Stimulated activated CD8-positive, alpha-beta memory T cell treated with anti-CD3 and anti-CD28 coated beads, Interleukin-15, amount 100 ng/mL, for 1 hour (primary cell): ENCODE measurements at places on chromosomes 2 and 18.

DNA sequence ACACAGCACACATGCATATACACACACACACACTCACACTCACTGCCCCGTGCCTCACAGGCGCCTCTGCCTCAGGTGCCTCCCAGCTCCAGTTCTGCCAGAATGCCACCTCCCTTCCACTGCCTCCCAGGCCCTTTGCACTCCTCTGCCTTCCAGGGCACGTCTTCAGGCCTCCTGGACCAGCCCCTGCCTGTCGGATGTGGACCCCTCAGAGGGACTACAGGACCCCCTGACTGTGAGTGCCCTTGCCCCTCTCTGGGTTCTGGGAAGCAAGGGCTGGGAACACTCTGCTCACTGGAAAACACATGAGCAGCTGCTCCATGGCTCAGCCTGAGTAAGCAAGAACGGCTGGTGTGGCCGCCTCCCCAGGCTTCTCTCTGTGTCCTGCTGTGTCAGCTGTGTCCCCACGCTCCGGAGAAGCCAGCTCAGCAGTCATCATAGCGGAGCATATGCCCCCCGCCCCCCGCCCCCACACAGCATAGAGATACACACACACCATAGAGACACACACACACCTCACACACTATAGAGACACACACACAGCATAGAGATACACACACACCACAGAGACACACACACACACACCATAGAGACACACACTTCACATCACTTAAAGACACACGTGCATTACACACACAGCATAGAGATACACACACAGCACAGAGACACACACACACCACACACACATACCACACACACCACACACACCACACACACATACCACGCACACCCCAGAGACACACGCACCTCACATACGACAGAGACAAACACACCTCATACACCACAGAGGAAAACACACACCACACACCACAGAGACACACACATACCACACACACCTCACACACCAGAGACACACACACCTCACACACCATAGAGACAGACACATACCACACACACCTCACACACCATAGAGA, 271.3 kb downstream of the CYRIA start:
- DNase-seq, result no peak

GRCh38 chr18:3012136-3013023, 564 bp downstream of the LPIN2 start:
- DNase-seq, result peak; percentile 5

GRCh38 chr2:234258562-234259141, 208.2 kb downstream of the SPP2 start:
- DNase-seq, result no peak

DNA sequence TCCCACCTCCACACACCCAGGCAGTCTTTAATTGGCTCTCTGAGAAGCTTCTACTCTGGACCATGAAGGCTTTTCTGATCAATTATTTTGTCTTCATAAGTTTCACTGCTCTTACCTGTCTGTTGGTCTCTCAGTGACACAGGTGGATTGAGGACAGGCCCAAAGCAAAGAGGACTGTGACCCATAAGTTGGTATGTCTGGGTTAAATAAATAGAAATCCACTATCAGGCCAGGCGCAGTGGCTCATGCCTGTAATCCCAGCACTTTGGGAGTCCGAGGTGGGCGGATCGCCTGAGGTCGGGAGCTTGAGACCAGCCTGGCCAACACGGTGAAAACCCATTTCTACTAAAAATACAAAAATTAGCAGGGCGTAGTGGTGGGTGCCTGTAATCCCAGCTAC, 2.7 kb upstream of the SLC16A14 start:
- no peak for DNase-seq

DNA sequence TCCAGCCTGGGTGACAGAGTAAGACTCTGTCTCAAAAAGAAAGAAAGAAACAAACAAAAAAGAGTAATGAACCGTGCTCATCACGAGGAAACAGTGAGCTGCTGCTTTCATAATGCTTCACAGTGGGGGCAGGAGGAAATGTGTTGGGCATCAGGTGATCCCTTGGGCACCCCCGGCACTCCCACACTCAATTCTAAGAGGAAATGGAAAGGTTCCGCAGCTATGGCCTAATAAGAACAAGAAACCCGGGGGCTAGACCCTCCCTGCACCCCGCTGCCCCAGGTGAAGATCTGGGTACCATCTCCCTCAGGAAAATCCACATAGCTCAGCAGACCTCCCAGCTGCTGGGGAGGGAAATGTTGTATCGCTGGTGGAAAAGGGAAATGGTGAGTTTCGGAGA, 118.9 kb downstream of the LPIN1 start:
- DNase-seq, result no peak

GRCh38 chr18:61957801-61958516, 65.2 kb upstream of the RNF152 start:
- DNase-seq, result no peak

- DNase-seq, result no peak
Observed at GRCh38 chr2:67050622-67051021, 346.5 kb upstream of the ETAA1 start.

- DNase-seq, result peak; percentile 41
Observed at GRCh38 chr18:74597034-74597661, 522 bp upstream of the ZNF407 start.

DNA sequence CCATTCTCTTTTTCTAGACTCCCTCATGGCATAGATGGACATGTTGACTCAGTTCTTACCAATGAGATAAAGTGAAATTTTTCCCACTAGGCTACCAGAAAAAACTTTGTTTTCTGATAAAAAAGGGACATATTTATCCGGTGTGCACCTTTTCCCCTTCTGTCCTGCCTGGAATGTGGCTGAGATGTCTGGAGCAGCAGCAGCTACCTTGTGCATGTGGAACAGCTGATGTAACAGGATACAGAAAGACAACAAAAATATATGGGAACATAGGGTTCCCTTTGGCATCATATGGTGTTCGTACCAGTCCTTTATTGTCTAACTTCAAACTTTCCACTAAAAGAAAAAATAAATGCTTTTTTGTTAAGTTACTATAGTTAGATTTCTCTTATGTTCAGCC, 460.2 kb upstream of the HS6ST1 start:
- DNase-seq, result no peak

- no peak for DNase-seq
Observed at GRCh38 chr2:222203041-222203440, 95.8 kb downstream of the PAX3 start.

- no peak for DNase-seq
Observed at GRCh38 chr2:226076529-226076928, 677.0 kb downstream of the NYAP2 start.

- no peak for DNase-seq
Observed at GRCh38 chr18:32093102-32093511, 1.4 kb downstream of the RNF138 start.

DNA sequence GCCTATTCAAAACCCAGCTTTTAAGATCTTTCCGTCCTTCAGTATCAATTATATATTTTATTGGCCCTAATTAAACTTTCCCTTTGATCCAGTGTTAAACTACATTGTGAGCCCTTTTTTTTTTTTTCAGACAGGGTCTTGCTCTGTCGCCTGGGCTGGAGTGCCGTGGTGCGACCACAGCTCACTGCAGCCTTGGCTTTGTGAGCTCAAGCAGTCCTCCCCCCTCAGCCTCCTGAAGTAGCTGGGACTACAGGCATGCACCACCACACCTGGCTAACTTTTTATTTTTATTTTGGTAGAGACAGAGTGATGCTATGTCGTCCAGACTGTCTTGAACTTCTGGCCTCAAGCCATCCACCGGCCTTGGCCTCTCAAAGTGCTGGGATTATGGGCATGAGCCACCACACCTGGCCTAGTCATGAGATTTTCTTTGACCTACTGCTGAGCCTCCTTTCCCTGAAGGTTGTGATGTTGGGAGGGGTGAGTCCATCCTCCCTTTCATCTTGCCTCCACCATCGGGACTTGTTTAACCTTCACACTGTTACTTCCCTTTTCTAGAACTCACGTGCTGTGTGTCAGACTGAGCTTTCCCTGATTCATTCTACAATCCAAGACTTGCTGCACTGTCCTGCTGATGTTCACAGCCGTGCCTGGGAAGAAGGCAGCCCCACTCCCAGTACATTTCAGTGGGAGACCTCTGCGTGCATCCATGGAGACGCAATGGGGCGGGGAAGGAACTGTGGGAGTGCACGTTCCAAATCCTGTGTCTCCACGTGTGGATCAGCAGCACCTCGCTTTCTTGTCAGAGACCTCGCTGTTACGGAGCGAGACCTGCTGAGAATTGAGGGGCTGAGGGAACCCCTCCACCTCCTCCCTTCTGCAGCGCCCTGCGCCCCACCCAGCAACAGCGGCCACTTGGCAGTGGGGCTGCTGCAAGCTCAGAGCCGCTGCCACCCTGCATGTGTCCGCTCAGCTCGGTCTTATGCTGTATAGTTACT, 10.8 kb downstream of the OXER1 start:
- no peak for DNase-seq
